ENCODE measurements at places on chromosomes 2 and 18.

DNA sequence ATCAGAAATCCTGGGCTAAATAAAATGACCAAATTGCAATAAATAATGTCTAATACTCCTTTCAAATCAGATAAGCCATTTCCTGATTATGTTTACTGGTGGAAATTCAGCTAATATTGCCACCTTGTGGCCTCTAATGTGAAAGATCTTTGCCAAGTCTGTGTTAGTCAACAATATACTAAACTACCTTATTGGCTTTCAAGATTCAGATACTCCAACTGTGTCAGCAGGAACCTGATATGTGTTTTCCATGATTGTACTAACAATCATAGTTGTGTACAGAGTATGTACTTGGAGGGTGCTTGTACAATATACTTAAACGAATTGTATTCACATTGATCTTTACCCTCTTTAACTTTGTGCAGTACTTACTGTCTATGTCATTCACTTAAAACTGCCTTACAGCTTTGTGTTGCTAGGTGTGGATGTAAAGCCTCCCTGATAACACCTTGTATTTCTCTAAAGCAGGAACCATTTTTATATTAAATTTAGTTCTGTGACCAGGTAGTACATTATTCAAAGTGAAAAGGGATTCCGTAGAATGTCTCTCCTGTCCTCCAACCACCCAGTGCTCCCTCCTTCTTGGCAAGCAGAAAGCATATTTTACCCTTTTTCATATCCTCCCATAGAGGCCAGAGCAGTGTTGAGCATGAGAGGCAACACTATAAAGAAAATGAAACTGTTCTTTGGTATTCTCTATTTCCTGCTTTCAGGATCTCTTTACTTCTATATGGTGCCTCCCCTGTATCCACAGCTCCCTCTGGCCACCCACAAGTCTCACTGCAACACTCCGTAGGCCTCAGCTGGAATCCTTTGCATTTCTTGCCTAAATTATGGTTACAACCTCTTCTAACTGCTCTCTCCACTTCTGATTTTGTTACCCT is 75.2 kb upstream of the C2orf15 start:
- peak; percentile 71 for DNase-seq

DNA sequence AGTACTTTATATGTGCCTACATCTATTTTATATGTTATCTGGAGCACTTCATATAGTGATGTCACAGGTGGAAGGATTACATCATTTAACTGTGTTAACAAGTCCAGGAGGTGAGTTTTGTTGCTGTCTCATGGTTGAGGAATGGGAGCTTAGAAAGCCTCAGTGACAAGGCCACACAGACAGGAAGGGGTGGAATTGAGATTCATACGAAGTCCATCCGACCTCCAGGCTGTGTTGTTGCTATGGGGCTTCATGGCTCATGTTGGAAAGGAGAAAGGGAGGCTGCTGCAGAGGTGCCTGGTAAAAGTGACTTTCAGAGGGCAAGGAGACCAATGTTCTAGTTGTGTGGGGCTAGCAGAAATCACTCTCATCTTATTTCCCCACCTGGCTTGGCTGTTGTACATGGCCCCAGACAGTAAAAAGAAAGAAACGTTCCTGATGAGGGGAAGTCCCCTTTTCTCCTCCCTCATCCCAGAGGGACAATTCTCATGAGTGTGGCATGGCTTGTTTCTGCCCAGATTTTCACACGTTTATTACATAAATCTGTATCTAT is 31.0 kb upstream of the GREB1 start:
- DNase-seq = no peak

GRCh38 chr18:73136134-73136533 is 268.3 kb upstream of the NETO1 start:
- no peak for DNase-seq

GRCh38 chr2:176494949-176495353 is 225.7 kb downstream of the MTX2 start:
- DNase-seq = peak; percentile 66

DNA sequence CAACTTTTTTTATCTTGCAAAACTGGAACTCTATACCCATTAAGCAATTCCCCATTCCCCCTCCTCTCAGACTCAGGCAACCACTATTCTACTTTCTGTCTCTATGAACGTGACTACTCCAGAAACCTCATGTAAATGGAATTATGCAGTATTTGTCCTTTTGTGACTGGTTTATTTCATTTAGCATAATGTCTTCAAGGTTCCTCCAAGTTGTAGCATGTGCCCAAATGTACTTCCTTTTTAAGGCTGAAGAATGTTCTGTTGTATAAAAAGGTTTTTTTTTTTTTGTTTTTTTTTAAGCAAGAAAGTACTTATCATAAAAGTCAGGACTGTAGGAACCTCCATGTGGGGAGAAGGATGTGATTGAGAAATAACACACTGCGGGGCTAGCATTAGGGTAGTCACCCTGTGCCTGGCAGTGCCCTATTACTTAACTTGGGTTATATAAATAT is 262.9 kb upstream of the FBXO11 start:
- peak; percentile 29 for DNase-seq
